ENCODE measurements at places on chromosomes 1 and 21.

DNA sequence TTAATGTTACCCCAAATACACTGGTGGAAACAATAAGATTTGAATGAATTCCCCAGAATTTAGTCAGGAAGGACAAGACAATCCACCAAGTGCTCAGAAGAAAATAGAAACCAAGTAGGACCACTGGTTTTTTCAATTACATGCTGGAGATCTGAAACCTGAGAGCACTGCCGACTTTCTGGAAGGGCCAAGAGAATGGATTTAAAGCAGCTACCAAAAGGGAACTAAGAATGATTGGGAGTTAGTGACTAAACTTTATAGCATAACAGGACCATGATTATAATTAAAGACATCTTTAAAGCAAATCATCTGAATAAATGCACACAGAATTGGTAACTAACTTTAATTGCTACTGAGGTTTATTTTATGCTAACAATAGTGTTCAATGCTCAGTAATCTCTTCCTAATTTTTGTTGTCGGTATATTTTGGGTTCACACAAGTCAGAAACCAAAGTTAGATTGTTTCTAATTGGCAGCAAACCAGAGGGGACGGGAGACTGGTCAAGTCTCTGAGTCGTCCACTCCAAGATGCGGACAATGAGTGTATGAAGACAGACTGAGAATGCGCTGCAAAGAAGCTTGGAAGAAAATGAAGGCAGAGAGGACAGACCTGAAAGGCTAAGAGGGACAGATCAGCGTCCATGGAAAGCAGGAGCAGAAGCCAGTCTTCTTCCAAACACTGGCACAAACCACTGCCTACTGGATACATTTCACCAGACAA, 2.3 kb upstream of the RGS13 start:
- DNase-seq: no peak

GRCh38 chr1:165924117-165924516, 96.7 kb downstream of the UCK2 start:
- no peak for DNase-seq

DNA sequence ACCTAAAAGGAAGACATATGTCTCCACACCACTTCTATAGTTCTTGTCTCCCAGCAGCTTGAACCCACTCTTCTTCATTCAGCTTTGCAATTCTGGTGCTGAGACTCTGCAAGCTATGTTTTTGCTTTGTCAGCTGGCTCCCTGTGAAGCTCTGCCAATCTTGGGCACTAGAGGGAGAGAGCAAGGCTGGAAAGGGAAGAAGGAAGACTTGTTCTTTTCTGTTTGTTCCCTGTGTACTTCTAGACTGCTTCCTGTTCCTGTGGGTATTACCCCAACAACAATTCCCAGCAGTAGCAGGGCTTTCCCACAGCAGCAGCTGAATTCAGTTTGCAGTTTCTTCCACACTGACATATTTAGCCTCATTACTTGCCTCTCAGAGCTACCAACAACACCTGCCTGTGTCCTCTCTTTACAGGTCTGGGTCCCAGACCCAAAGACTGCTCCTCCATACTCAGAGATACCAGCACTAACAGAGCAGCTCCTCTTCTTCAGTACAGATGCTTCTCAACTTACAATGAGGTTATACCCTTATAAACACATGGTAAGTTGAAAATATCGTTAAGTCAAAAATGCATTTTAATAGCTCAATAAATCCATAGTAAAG, 275.2 kb upstream of the NEGR1 start:
- DNase-seq: no peak

DNA sequence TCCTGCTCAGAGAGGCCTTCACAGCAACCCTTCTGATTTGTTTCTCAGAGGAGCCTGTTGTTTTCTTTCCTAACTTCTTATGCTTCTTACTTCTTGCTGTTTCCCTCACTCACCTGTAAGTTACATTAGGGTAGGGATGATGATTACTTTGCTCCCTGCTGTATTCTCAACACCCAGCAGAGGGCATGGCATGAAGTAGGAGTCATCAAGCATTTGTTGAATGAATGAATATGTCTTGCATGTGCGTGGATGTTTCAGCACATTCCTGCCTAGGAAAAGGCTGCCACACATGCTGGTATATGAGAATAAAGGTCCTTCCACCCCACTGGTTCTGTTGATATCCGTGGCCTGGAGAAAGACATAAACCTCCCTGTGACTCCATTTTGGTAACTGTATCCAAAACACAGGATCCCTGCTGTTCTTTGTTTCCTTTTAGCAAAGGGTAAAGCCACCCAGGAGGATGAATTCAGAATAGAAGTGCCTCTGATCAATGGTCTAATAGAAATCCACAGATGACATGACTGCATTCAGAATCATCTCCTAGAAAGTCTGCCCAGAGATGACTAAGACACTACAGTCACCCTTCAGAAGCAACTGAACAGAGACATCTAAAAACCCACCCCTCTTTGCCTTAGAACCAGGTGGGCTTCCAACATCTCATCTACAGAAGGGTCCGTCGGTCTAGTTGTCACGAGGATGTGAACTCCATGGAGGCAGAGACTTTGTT, 168.8 kb downstream of the ZSCAN20 start:
- no peak for DNase-seq

GRCh38 chr1:41741244-41741643, 177.5 kb downstream of the HIVEP3 start:
- DNase-seq: no peak

- DNase-seq: no peak
Observed at GRCh38 chr1:107533436-107533835, 392.6 kb downstream of the NTNG1 start.

DNA sequence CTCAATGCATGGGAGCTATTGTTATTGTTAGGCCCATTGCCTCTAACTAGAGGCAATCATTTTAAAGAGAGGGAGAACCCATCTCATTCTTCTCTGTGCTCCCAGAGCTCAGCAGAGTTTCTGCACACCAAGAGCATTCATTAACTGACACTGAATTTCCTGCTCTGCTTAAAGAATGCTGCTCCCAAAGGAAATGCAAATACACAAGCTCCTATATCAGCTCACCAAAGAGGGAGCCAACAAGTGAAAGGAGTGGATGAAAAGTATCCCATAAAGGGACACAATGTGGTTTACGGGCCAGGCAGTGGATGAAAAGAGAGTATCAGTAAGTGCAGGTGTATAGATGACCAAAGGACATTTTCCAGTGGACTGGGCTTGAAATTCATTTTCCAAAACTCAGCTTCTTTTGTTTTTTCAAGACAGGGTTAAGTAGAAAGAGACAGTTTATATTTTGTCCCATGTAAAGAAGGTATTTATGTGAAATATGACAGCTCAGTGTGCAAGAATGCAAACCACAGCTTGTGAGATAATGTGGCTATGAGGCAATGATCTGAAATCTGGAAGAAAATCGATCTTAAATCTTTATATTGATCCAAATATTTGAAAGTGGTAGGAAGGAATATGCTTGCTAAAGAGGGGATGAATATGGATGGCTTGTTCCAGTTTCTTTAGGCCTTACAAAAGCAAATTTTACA, 207.7 kb upstream of the CAMK1G start:
- no peak for DNase-seq

DNA sequence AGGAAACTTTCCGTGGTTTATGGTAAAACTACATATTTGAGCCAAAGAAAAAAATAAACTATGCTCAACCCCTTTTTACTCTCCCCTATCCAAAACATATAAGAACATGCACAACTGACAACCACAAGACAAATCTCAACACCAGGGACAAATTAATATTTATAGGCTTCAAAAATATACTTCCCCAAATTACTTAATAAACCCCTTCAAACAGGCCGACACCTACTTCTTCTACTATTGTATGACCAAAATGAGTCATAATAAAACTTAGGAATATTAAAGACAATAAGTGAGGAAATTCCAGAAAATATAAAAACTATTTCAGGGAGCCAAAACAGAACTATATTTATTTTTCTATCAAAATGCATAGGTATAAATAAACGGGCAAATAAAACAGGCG, 71.5 kb downstream of the TGFBR3 start:
- DNase-seq: no peak

- DNase-seq: no peak
Observed at GRCh38 chr1:183313063-183313462, 105.1 kb downstream of the NMNAT2 start.

DNA sequence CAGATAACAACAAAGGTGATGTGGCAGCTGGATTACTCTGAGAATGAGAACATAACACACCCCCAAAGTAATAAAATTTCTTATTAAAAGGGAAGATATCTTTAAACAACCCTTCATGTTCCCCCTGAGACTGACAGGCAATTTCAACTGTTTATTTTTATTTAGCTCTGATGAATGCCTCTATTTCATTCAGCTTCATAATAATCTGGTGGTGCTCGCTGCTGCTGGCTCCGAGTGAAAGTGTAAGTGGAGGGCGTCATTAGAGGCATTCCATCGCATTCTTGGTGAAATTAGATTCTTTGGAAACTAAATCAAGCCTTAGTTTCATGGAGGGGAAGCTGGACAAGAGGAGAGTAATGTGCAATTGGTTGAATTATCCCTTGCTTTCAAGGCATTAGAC, 128.9 kb downstream of the GRIK1 start:
- DNase-seq: no peak

DNA sequence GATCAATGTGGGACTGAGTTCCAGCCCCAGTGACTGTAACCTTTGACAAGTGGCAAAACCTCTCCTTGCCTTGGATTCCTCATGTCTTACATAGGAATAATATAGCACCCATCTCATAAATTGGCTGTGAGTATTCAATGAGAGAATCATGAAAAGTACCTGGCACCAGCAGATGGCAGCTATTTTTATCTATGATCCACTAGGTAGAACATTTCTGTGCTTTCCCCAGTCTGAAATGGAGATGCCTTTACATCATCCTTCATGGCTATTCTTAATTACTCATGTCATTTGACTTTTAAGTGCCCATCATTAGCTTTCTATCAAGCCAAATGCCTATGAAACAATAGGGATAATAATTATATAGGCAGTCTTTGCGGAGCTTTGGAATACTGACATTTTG, 130.1 kb downstream of the TGFB2 start:
- no peak for DNase-seq

- DNase-seq: no peak
Observed at GRCh38 chr1:76666499-76666898, 200.8 kb upstream of the ST6GALNAC5 start.

GRCh38 chr1:51973587-51974474, 16.7 kb downstream of the RAB3B start:
- no peak for DNase-seq

DNA sequence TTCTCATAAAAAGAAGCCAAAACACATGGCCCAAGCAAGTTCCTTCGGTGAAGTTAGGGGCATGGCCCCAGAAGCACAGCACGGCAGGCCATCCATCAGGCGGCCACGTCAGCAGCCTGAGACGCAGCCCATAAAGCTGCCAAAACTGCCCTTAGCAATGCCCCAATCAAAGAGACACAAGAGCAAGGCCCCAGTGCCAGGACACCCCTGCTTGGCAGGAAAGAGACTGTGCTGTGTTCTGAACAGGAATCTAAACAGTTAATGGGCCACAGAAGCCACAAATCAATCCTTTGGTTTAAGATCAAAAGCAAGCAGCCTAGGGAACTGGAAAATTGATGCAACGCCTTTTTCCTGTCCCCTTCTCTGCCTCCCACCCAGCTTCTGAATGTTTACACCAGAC, 497.0 kb upstream of the USP24 start:
- no peak for DNase-seq

- no peak for DNase-seq
Observed at GRCh38 chr1:109722908-109723691, 11.0 kb downstream of the GSTM5 start.

DNA sequence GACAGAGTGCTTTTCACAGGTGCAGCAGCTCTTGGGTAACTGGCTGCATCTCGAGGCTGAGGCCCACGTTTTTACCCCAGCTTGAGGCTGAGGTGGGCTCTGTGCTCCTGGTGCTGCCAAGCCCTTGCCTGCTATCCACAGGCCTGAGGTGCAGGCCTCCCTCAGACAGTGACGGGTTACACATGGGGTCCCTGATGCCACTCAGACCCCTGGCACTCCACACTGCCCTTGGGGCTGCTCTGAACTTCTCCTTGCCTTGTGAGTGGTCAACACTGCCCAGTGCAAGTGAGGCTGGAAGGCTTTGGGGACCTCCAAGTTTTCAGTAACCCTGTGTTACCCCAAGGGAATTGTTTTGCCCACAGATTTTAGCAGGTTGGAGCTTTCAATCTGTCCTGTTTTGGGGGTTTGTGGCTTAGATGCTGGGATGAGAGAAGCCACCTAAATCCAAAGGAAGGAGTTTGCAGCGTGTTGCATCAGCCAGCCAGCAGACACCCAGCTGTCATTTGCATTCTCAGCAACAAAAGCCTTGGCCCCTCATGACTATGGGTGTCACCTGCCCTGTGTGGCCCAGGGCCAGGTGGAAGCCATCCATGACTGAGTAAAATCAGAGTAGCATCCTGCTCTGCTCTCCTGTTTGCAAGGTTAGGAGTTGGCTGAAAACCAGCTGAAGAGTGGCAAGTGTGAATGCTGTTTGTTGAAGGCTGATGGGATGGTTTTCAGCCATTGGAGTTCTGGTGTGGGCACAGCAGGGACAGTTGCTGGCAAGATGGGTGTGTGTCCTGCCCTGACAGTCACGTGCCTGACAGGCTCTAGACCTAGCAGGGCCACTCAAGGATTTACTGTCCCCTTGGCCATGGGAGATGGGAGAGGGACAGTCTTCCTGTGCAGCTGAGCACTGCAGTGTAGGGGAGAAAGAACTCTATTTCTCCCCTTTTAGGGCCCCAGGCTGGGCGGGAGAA, 3.2 kb downstream of the RNF187 start:
- DNase-seq: no peak

DNA sequence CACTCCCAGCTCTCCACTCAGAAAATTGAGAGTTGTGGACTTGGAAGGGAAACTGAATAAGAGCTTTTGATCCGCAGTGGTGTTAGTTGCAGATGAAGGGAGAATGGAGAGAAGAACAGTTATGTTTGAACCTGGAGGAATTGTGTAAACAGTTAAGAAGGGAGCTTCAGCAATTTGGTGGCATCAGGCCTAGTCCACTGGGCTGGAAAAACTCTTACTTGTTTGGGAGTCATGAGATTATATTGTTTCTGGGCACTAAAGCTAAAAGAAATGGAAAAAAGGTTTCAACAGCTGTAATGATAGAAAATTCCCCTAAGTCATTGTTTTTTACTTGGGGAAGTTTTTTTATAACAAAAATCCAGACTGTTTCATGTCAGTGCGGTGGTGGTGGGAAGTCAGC, 256.1 kb upstream of the C1orf87 start:
- no peak for DNase-seq

- DNase-seq: no peak
Observed at GRCh38 chr1:21307663-21308305, 17.5 kb upstream of the ECE1 start.

GRCh38 chr1:188004849-188005248, 1176.1 kb downstream of the PLA2G4A start:
- DNase-seq: no peak

DNA sequence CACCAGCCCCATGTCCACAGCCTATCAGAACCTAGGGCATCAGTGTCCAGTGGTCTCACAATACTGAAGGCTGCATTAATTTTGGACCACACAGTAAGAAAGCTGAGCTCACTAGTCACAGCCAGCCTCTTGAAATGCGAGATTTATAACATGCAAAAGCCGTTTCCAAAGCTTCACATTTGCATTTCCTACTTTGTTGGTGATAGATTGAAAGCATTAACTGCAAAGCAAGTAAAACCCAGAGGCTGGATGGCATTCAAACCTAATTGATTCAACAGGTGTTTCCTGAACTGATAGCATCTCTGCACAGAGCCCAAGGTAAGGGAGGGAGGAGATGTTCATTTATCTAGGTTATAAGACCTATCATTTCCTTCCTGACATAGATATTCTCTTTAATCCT, 410.1 kb downstream of the OMA1 start:
- no peak for DNase-seq
